ENCODE measurements at places on chromosomes 3 and 15. TPM values are rescaled to one million over a fixed set of nuclear protein-coding genes. Genes with fewer than 3 reads are reported as not detected.

Gene GPR176
- 0.20 TPM for total RNA-seq

Gene C15orf39
- 117 TPM for total RNA-seq

Gene ACAN
- not detected for total RNA-seq

Gene RTP3
- not detected for total RNA-seq

Gene ROPN1
- not detected for total RNA-seq

Gene ZNF662
- 0.54 TPM for total RNA-seq

Gene CTXND1
- not detected for total RNA-seq

Gene ANXA2
- 418 TPM for total RNA-seq

Gene PLA2G4D
- not detected for total RNA-seq

Gene CCR8
- total RNA-seq: 11.3 TPM

Gene KCNAB1
- total RNA-seq: 0.12 TPM

Gene GRIP2
- 0.10 TPM for total RNA-seq

Gene RAD51
- total RNA-seq: 51.4 TPM

Gene BOC
- total RNA-seq: 0.37 TPM

Gene UNC13C
- total RNA-seq: not detected

Gene TUBGCP4
- 26.9 TPM for total RNA-seq

Gene SLC51A
- total RNA-seq: not detected

Gene BMF
- total RNA-seq: 9.6 TPM

Gene GCNT3
- total RNA-seq: not detected

Gene EHD4
- 36.8 TPM for total RNA-seq

Gene RBPMS2
- not detected for total RNA-seq
